ENCODE measurements at places on chromosomes 7 and 10.

DNA sequence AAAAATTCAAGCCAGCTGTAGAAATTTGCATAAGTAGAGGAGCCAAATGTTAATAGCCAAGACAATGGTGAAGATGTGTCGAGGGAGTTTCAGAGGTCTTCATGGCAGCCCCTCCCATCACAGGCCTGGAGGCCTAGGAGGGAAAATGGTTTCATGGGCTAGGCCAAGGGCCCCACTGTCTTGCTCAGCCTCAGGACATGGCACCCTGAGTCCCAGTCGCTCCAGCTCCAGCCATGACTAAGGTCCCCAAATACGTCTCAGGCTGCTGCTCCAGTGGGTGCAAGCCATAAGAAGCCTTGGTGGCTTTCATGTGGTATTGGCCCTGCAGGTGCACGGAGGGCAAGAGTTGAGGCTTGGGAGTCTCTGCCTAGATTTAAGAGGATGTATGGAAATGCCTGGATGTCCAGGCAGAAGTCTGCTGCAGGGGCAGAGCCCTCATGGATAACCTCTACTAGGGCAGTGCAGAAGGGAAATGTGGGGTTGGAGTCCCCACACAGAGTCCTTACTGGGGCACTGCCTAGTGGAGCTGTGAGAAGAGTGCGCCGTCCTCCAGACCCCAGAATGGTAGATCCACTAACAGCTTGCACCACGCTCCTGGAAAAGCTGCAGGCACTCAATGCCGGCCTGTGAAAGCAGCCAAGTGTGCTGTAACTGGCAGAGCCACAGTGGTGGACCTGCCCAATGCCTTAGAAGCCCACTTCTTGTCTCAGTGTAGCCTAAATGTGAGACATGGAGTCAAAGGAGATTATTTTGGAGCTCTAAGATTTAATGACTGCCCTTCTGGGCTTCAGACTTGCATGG is 19.2 kb downstream of the TBATA start:
- H3K4me3 ChIP-seq, result no peak overlapping the region
- no peaks in the 10 kb centered on the region for H3K36me3 ChIP-seq
- H3K27ac ChIP-seq, result no peak overlapping the region
- H3K27me3 ChIP-seq, result no peaks in the 10 kb centered on the region
- H3K4me1 ChIP-seq, result no peaks in the 10 kb centered on the region

DNA sequence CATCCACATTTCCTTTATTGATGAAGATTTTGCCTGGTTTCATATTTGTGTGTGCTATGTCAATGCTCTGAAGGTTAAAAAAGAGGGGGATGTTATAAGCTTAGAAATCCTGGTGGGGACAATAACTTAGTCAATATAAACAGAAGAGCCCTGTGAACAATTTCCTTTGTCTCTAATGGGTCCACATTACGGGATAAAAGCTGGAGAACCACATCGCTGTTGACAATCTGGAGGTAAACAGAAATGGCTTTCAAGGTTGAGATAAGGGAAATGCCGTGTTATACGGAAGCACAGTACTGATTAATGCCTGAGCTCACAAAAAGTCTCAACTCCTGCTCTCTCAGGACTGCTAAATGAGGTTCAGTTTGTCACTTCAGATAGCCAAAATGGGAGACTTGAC is 16.8 kb downstream of the ASAH2 start:
- H3K27me3 ChIP-seq, result no peaks in the 10 kb centered on the region
- no peak for DNase-seq
- no peak overlapping the region for H3K4me3 ChIP-seq
- H3K36me3 ChIP-seq, result no peaks in the 10 kb centered on the region
- H3K27ac ChIP-seq, result no peak overlapping the region
- no peaks in the 10 kb centered on the region for H3K4me1 ChIP-seq

- no peaks in the 10 kb centered on the region for H3K36me3 ChIP-seq
- no peaks in the 10 kb centered on the region for H3K4me1 ChIP-seq
- H3K27me3 ChIP-seq, result no peaks in the 10 kb centered on the region
- H3K27ac ChIP-seq, result no peak overlapping the region
Measured at GRCh38 chr7:136294977-136295376, 317.8 kb upstream of the MTPN start.

DNA sequence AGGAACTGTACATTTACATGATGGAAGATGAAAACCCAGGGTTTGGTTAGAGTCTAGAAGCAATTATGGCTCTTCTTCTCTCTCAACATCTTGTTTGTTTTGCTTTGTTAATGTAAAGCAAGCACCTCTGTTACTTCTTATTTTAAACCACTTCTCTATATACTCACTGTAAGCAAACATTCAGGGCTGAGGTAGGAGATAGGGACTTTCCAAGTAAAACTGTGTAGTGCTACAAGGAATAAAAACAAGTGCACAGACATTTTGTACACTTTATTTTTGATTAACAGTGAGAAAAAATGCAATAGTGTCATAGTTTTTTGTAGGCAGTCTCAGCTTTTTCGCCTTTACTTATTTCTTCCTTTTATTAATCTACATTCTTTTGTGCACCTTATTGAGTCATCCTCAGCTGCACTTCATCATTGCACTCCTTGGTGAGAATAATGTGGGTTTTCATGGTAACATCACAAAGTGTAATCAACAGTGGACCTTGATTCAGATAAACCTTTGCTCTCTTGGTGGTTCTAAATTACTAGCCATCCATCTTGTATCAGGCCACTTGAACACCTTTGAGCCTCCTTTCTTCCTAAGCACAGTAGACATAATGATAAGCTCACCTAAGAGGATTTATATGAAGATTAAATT is 52.9 kb downstream of the ELMO1 start:
- H3K27me3 ChIP-seq, result no peaks in the 10 kb centered on the region
- no peak for DNase-seq
- H3K36me3 ChIP-seq, result no peaks in the 10 kb centered on the region
- H3K4me3 ChIP-seq, result no peak overlapping the region

GRCh38 chr10:116627386-116627933 is 6.7 kb downstream of the PNLIPRP2 start:
- DNase-seq, result no peak
- H3K27ac ChIP-seq, result no peak overlapping the region
- H3K27me3 ChIP-seq, result no peaks in the 10 kb centered on the region
- H3K4me3 ChIP-seq, result no peak overlapping the region
- no peaks in the 10 kb centered on the region for H3K36me3 ChIP-seq

GRCh38 chr7:30750683-30751650 is 968 bp upstream of the INMT start:
- peaks cover 55% of the 10 kb centered on the region for H3K4me1 ChIP-seq
- peak overlapping the region; percentile 67 for H3K4me3 ChIP-seq
- H3K27ac ChIP-seq, result peak overlapping the region; percentile 83
- no peak for DNase-seq
- H3K36me3 ChIP-seq, result no peaks in the 10 kb centered on the region

GRCh38 chr7:7104314-7104698 is 78.0 kb upstream of the C1GALT1 start:
- DNase-seq, result no peak
- peaks cover 9% of the 10 kb centered on the region for H3K4me1 ChIP-seq
- H3K27me3 ChIP-seq, result no peaks in the 10 kb centered on the region
- no peak overlapping the region for H3K4me3 ChIP-seq

DNA sequence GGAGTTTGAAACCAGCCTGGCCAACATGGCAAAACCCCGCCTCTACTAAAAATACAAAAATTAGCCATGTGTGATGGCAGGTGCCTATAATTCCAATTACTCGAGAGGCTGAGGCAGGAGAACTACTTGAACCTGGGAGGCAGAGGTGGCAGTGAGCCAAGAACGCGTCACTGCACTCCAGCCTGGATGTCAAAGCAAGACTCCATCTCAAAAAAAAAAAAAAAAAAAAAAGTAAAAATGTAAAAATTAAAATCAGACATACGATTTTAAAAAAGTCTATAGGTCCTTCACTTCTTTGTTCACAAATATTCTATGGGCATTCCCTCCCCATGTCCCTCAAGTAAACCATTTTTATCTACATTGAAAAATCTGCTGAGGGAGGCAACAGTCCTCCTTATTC is 34.9 kb upstream of the TLL2 start:
- DNase-seq, result no peak
- no peaks in the 10 kb centered on the region for H3K27me3 ChIP-seq
- no peak overlapping the region for H3K27ac ChIP-seq
- H3K4me1 ChIP-seq, result no peaks in the 10 kb centered on the region

GRCh38 chr7:16301291-16301690 is 120.0 kb downstream of the CRPPA start:
- no peak for DNase-seq
- no peaks in the 10 kb centered on the region for H3K36me3 ChIP-seq
- no peak overlapping the region for H3K27ac ChIP-seq
- no peak overlapping the region for H3K4me3 ChIP-seq

DNA sequence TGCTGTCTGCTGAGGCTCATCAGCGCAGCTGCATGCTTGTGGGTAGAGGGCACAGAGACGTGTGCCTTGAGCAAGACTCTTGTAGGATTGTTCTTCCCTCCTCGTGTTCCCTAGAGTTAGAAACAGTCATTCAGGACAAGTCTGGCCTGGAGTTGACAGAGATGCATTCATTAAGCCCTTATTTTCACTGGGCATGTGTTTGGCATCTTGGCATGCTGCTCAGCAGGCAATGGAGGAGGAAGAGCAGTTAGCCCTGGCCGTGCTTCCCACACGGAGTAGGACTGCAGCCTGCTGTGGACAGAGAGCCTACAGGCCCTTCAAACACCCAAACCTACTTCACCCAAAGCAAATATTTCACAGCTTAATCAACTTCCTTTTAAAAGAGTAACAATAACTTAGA is 73.0 kb upstream of the GJD4 start:
- H3K27ac ChIP-seq, result no peak overlapping the region
- H3K36me3 ChIP-seq, result peaks cover 22% of the 10 kb centered on the region
- H3K4me3 ChIP-seq, result no peak overlapping the region
- H3K27me3 ChIP-seq, result no peaks in the 10 kb centered on the region
- no peaks in the 10 kb centered on the region for H3K4me1 ChIP-seq
- DNase-seq, result no peak

DNA sequence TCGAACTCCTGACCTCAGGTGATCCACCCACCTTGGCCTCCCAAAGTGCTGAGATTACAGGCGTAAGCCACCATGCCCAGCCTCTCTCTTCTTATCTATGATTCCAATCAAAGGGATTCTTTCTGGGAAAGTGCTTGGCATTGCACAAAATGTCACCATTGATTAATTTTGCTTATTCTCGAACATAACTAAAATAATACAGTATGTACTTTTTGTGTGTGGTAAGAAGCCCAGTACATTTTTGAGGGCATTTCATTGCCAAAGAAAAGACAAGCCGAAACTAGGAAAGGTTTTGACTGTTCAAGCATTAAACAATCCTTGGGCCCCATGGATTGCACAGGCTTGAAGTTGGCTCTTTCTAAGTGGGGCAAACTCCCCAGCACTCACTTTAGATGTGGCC is 18.3 kb upstream of the CACUL1 start:
- peak overlapping the region; percentile 34 for H3K27ac ChIP-seq
- H3K4me3 ChIP-seq, result no peak overlapping the region
- H3K4me1 ChIP-seq, result no peaks in the 10 kb centered on the region
- H3K27me3 ChIP-seq, result no peaks in the 10 kb centered on the region

GRCh38 chr10:47133871-47134570 is 166.0 kb upstream of the GDF10 start:
- no peak for DNase-seq
- no peaks in the 10 kb centered on the region for H3K4me1 ChIP-seq
- no peak overlapping the region for H3K4me3 ChIP-seq

DNA sequence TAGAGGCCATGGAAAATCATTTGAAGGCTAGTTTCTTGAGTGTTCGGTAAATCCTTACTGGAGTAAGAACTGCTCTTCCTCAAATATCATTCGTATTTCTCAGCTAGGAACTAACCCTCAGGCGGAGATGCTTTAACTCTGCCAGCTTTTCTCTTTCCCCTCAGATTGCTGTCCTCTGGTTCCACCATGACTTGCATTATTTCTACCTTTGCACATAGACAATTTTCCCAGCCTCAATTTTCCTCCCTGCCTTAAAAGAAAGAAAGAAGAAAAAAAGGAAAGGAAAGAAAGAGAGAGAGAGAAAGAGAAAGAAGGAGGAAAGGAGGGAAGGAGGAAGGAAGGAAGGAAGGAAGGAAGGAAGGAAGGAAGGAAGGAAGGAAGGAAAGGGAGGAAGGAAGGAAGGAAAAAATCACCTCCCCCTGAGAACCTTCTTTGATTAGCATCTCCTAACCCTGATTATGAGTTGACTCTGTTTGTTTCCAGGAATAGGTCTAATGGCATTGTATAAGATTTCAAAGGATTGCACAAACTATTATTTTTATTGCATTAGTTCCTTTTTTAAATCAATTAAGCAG is 123.3 kb upstream of the FAM204A start:
- no peaks in the 10 kb centered on the region for H3K4me1 ChIP-seq
- DNase-seq, result no peak
- H3K4me3 ChIP-seq, result no peak overlapping the region
- H3K27me3 ChIP-seq, result no peaks in the 10 kb centered on the region
- H3K36me3 ChIP-seq, result no peaks in the 10 kb centered on the region

DNA sequence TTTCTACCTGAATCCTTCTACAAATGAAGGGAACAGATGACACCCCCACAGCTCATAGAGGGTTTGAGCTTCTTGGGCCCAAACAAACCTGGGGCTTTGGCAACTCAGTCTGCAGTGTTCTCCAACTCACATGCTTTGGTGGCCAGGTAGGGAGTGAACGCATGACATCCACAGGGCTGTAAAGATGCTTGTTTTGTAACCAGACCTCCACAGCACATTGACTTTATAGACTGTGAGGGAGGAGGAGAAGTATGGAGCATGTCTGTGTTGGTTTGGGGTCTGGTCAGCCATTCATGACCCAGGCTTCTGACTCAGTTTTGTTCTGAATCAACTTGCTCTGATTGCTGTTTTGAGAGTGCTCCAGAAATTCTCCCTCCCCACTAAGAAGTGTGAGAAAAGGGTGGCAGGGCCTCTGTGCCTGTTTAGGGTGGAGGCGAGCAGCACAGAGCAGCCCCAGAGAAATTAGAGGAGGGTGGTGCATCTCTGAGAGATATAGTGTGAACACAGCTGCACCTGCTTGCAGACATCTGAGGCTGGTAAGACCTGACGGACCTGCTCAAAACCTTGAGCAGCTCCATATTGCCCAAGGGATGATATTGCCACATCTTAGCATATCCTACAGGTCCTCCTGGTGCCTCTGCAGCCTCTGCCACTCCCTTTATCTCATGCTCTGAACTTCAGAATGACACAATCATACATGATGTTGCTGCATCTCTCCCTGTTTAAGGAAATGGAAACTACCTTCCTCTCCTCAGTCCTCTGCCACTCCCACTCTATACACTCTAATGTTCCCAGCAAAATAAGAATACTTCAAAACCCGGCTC is 287.7 kb downstream of the ABCA13 start:
- no peak for DNase-seq
- no peaks in the 10 kb centered on the region for H3K4me1 ChIP-seq
- H3K27ac ChIP-seq, result no peak overlapping the region
- H3K36me3 ChIP-seq, result no peaks in the 10 kb centered on the region
- H3K27me3 ChIP-seq, result no peaks in the 10 kb centered on the region
